ENCODE measurements at places on chromosomes 6 and 20.
A peak's percentile ranks its signal among the peaks of the same experiment; 100 is the strongest.

- DNase-seq, result no peak
Measured at GRCh38 chr20:56953048-56953586, 313.3 kb downstream of the BMP7 start.

DNA sequence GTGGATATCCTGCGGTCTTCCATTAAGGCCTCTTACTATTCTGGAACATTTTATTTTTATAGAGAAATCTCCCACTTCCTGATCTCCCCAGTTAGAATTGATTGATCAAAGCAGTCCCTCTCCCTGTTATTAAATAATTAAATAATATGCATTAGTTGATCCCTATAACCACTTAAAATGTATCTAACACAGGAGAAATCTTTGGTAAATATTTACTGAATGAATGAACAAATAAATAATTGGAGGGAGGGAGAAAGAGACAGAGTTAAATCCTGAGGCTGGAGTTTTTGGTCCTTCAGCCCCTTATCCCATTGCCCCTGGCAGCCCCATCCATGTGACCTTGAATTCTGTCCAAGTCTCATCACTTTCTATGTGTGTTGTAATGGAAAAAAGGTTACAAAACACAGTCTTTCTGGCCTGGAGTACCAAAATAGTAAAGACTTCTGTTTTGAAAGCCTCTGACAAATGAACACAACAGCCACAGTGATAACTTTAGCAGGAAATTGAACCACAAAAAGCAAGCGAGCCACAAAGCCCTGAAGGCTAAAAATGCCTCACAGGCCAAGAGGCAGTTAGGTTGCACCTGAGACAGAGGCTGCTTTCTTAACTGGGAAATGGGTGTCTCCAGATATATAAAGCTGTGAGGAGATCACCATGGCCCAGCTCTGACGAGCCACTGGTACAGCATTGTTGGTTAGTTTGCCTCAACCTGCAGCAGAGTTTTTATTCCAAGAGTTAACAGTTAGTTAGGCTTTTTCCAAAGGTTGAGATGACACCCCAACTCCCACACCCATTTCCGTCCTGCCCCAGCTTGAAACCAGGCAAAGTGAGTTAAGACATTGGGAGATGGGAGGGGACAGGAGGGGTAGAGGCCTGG, 11.3 kb downstream of the NT5E start:
- DNase-seq, result no peak

DNA sequence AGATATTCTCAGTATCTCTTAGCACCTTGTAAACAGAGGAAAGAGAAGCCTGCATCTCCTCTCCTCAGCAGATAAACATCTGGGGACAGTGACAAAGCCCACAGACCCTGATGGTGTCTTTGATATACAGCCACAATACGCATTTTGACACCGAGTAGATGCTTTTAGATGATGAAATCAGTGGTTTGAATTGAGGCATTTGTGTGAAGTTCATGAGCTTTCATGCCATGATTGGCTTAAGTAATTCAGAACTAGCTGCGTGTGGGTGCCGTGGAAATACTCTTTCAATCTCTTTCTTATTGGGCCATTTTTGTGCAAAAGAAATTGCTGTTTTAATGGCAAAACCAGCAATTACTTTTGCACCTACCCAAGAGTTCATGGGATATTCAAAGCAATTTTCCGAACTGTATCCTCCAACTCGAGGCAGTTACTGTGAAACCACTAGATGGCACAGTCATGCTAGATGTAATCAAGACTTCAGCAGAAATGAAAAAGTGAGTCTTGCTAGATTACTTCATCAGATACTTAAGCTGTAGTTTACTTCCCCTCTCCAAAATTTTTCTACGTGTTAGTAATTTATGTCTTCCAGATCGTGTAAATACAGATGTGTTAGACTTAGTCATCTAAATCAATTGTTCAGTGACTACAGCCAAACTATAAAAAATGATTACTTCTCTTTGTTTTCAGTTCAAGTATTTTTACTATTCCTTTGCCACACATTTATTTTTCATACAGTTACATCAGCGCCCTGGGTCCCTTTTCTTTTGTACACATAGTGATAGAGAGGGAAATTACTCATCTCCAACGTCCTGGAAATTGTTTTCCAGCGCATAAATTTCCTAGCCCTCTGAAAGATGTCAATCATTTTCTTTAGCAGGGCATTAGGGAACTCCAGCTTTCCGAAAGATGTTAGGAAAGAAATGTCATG, 49.4 kb downstream of the IYD start:
- DNase-seq, result no peak

DNA sequence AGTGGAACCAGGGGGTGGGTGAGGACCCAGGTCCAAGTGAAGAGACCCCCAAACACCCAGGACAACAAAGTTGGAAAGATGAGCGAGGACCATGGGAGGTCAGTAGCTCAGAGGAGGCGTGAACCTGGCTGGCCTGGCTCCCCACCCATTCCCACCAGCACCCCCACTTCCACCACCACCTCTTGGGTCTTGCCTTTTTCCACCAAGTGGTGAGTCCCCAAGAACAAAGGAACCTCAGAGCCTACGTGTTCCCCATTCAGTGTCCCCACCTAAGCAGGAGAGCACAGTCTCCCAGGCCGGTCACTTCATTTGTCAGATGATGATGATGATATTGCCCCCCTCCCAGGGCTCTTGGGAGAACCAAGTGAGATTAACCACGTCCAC, 531 bp upstream of the VWA7 start:
- peak; percentile 48 for DNase-seq

All from left forelimb (tissue), 1 donor.